ENCODE measurements at places on chromosomes 12 and 14.

- no peak for DNase-seq
Measured at GRCh38 chr12:28568704-28569103, 378.4 kb downstream of the CCDC91 start.

GRCh38 chr14:72599579-72600470 is 294.1 kb downstream of the DPF3 start:
- DNase-seq = no peak

GRCh38 chr14:53951627-53952303 is 4.9 kb downstream of the BMP4 start:
- DNase-seq = no peak

GRCh38 chr14:38016497-38016896 is 191.2 kb upstream of the SSTR1 start:
- DNase-seq = no peak

GRCh38 chr12:123019841-123020138 is 39.3 kb downstream of the ARL6IP4 start:
- no peak for DNase-seq

DNA sequence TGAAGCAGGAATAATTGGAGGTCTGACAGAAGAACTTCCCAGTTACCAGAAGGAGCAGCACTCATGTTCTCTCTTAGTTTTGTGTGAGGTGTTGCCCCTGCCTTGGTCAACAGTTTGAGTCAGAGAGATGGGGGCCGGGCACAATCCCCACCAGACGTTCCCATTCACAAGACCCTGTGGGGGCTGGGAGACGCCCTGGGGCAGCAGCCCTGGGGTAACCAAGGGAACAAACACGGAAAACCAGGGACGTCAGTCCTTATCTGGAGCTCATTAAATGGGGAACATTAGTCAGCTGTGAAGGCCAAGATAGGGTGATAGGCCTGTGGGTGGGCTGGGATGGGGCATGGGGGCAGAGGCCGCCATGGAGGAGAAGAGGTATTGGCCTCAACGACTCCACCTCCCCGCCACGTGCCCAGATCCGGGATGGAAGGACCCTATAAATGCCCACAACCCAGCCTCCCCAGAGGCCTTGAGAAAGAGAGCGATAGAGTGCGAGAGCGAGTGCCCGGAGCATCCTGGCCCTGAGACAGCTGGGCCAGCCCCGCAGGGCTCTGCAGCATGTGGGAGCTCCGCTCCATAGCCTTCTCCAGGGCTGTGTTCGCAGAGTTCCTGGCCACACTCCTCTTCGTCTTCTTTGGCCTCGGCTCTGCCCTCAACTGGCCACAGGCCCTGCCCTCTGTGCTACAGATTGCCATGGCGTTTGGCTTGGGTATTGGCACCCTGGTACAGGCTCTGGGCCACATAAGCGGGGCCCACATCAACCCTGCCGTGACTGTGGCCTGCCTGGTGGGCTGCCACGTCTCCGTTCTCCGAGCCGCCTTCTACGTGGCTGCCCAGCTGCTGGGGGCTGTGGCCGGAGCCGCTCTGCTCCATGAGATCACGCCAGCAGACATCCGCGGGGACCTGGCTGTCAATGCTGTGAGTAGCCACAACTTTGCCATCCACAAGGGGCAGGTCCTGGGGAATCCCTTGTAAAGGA is at the start of gene AQP2:
AQP2 (plus strand) TSS at position 465 of the 979 bp plus-strand sequence; CDS start at position 559, 94 bp downstream.
- no peak for DNase-seq

DNA sequence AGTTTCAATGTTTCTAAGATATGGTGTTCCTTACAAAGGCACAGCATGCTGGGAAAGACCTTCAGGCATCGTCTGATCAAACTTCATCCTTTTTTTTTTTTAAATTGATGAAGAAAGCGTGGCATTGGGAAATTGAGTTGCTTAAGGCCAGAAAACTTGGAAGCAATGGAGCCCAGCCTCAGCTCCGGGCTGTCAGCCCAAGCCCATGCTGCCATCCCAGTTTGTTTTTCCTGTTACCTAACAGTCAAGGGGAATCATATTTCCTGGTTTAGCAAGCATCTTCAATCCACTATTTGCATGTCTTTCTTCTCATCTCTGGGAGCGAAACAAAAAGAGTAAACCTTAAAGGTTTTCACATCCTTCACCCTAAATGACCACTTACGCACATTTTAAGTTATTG is 200.2 kb downstream of the CHST11 start:
- DNase-seq = no peak

- no peak for DNase-seq
Measured at GRCh38 chr14:70885343-70886022, 21.8 kb upstream of the PCNX1 start.

- peak; percentile 64 for DNase-seq
Measured at GRCh38 chr14:91417120-91417982, at the start of gene CCDC88C. Gene CCDC88C, minus strand, starts transcription at chr14:91417820. Its CDS starts 130 bp downstream, at chr14:91417690.

GRCh38 chr12:57012600-57013465 is 3.5 kb downstream of the TAC3 start:
- DNase-seq = no peak

DNA sequence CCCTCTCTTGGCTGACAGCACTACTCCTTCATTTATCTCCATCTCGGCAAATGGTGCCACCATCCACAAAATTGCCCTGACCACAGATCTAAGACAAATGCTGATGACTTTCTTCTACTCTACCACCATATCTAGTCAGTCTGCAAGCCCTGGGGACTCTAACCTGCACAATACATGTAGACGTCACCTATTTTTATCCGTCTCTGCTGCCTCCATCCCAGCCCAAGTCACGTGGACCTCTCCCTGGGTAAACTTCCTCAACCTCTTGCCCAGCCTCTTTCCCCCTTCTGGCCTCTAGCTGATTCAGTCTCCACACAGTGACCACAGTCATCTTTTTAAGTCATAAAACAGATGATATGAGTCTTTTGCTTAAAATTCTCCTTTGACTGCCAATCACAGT is 1203.0 kb downstream of the AACS start:
- no peak for DNase-seq

- peak; percentile 55 for DNase-seq
Measured at GRCh38 chr14:50830932-50831725, at the start of gene NIN. Gene NIN, minus strand, starts transcription at chr14:50831162. Its CDS starts 9,106 bp downstream, at chr14:50822056.

GRCh38 chr14:52551696-52552062 is 626 bp downstream of the TXNDC16 start:
- no peak for DNase-seq

- DNase-seq = no peak
Measured at GRCh38 chr14:35419429-35419841, 14.9 kb upstream of the NFKBIA start.

GRCh38 chr14:31268216-31268615 is 60.6 kb upstream of the HECTD1 start:
- DNase-seq = no peak

GRCh38 chr12:98612696-98613334 is 19.3 kb downstream of the SLC25A3 start:
- no peak for DNase-seq

DNA sequence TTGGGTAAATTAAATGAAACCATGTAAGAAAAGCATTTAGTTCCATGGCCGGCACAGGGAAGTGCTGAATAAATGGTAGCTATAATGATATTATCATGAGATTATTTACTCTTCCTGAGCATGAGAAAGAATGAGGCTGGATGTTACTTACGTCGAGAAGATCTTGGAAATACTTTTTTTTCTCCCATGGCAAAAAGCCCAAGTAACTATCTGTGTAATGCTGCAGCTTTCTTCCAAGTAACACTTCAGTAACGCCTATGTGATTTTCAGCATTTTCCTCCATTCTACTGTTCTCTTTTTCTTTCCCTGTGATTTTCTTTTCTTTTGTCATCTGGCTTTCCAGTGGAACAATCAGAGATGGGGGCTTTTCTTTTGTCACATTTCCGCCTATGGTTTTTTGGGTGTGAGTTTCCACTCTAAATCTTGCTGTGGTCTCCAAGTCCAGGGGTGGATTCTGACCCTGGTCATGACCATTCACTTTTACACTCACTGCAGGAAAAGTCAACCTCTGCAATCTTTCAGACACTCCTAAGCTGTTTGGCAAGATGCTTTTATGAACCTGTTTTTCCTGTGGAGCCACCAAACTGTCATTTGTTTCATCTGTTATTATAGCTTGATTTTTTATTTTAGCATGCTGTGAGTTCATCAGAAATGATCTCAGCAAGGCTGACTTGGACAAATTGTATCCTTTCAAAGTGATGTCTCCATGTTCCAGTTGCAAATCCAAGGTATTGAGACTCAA is 25.0 kb upstream of the SYCP3 start:
- no peak for DNase-seq

- no peak for DNase-seq
Measured at GRCh38 chr14:98700748-98701147, 571.2 kb downstream of the BCL11B start.

GRCh38 chr12:128381946-128382345 is 115.0 kb downstream of the TMEM132C start:
- no peak for DNase-seq

All from T-helper 22 cell (primary cell).